ENCODE measurements at places on chromosomes 7 and 10. TPM values are rescaled to one million over a fixed set of nuclear protein-coding genes. Genes with fewer than 3 reads are reported as not detected.
A peak's percentile ranks its signal among the peaks of the same experiment; 100 is the strongest.

CCDC136 gene
- 47.4 TPM for total RNA-seq

ASZ1 gene
- total RNA-seq, result not detected

GRCh38 chr7:117582219-117582704 is 102.4 kb downstream of the CFTR start:
- peak; percentile 14 for DNase-seq

- no peak for DNase-seq
Measured at GRCh38 chr7:71645836-71646235, 513.9 kb downstream of the GALNT17 start.

GRCh38 chr10:88478256-88478655 is 104.9 kb downstream of the RNLS start:
- DNase-seq, result no peak

- peak; percentile 48 for DNase-seq
Measured at GRCh38 chr7:29611941-29612544, 48.4 kb downstream of the PRR15 start.

DNA sequence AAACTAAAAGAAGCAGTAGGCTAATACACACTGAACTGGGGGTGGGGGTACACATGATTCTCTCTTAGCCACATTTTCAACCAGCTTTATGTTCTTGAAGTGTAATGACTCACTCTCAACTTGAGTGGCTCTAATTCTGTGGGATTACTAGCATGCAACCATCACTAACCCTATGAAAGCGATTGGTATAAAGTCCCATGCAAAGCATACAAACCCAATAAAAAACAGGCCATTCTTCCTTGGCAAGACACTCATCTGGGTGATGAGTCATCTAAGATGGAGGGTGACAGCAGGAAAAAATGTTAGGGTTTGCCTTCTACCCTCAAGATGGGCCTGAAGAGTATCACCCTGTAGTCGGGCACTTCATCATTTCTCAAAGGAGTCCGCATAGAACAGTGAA is 14.9 kb upstream of the PON3 start:
- DNase-seq, result no peak

DNA sequence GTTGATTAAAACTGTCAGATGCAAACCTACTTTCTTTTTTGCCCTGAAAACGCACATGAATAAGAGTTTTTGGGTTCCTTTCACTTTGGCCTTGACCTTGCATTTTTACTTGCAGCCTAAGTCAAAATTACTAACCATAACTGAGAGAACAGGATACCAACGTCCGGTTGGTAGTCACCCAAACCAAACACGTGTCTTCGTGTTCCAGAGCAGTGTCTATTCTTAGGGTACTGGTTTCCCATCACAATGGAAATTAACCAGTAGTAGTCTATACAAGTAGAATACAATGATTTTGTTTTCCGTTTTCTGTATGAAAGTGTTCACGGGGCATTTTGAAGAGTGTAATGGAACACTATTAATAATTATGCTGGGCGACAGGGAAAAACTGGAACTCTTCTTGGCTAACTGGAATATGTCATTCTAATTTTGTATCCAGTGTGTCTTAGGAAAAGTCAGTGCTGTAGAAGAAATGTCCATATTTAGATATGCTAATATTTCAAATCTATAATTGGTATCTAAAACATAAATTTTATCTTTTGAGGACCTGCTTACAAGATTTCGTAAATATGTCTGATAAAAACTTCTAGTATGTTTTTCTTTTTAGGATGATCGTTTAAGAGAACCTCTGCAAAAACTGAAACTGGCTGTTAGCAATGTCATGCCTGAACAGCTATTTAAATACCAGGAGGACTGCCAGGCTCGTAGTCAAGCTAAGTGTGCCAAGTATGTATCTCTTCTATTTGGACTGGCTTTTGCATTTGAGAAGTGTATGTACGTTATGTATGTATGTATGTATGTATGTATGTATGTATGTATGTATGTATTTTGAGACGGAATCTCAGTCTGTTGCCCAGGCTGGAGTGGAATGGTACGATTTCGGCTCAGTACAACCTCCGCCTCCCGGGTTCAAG is 40.9 kb downstream of the UBN2 start:
- DNase-seq, result no peak

MRLN gene
- not detected for total RNA-seq

C10orf67 gene
- total RNA-seq, result not detected

SPOCK2 gene
- total RNA-seq, result 4.7 TPM

DNA sequence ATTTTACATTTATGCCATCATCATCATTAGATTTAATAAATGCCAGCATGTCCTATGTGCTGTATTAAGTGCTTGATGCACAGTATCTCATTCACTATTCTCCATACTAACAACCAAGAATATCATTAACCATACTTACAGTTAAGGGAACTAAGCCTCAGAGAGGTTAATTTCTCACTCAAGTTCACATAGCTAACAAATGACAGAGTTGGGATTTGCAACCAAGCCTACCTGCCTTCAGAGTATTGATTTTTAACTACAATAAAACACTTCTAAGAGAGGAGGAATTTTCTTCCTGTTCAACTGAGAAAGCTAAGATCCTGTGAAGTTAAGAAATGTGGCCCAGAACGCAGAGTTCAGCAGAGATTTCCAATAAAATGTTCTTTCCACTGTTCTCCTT is 403.0 kb downstream of the KCNMA1 start:
- DNase-seq, result no peak

DNA sequence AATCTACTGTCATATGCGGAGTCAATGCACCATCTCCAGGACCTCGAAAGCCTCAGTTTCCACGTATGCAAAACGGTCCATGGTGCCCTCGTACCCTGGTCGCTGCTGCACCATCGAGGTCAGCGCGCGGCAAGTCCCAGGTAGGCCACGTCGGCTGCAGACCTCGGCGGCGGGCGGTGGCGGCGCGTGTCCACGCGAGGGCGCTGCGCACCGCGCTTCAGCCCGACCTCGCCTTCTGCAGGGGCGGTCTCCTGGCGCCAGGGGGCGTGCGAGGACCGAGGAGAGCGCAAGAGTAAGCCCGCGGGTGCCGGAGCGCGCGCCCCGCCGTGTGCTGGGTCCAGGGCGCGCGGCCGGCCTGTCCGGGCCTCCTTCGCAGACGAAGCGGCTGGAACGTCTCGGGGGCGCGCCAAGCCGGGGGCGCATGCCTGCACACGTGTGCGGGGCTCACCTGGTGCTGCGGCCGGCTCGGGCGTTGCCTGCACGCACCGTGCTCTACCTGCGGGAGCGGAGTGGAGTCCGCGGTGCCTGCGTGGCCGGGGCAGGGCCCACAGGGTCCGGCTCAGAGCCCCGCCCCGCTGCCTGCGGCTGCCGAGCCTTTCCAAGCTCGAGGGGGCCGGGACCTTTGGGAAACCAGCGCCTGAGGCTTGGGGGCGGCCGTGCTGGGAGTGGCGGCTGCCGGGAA is 54.0 kb downstream of the GLRX3 start:
- peak; percentile 93 for DNase-seq

GRCh38 chr10:90167174-90168064 is 466.0 kb downstream of the KIF20B start:
- no peak for DNase-seq

- DNase-seq, result peak; percentile 47
Measured at GRCh38 chr7:111756687-111757178, 194.4 kb upstream of the IMMP2L start.

- DNase-seq, result no peak
Measured at GRCh38 chr10:37872283-37872682, 14.9 kb upstream of the ZNF248 start.

TDRD1 gene
- total RNA-seq, result 0.57 TPM

GRCh38 chr10:110524859-110525232 is 27.1 kb downstream of the DUSP5 start:
- DNase-seq, result no peak

CCDC172 gene
- total RNA-seq, result 3.0 TPM

GRCh38 chr7:100803398-100804161 is 23.7 kb downstream of the EPHB4 start:
- DNase-seq, result peak; percentile 59

DNA sequence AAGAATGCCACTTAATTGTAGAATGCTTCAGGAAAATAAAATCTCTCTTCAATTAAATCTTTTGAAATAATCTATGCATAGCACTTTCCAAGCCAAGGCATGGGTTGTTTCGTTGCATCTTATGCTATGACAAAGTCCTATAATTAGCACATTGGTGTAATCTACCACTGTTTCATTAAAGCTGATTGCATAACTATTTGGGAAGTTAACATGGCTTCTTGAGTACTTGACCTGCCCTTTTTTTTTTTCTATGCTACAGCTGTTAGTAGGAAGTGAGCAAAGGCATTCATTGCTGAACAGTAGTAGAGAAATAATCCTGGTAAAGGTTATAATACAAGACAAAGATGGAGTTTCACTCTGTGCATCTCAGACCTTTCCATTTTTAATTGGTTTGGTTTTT is 557.2 kb upstream of the CELF2 start:
- DNase-seq, result no peak

- DNase-seq, result no peak
Measured at GRCh38 chr10:29948881-29949355, 110.5 kb downstream of the JCAD start.

SPDYE6 gene
- not detected for total RNA-seq

DNA sequence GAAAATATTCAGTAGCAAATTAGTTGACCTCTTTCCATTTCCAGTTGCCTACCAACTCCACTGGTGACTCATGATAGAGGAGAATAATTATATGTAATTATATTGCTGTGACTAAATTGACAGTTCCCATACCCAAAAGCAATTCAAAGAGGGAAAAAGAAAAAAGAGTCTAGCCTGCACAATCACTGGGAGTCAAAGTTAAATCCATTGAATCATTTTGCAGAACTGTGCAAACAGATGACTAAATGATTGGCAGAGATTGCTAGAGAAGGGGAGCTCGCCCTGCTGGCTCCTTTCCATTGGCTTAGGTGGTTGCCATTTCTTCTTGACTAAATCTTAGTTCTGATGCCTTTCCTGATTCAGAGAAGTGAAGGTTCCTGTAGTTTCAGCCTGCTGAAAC is 1228.6 kb upstream of the SORCS1 start:
- no peak for DNase-seq

GRCh38 chr10:90675621-90676020 is 182.2 kb downstream of the HTR7 start:
- no peak for DNase-seq

DNA sequence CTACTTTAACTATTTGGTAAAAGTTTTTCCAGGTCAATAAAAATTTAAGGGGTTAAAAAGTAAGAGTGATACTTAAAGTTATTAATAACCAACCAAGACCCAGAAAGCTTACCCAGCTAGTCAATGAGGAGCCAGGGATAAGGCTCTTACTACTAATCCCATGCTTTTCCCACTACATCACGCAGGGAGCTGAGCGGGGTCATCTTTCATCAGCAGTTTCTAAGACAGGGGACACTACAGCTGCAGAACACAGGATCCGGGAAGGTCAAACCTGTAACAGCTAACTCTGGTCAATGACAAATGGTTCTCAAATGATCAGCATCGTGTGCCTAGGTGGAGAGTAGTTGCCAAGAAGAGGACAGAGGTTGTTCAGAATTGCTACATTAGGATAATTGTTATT is 65.1 kb downstream of the RSU1 start:
- no peak for DNase-seq

- DNase-seq, result no peak
Measured at GRCh38 chr7:103413407-103413806, 32.6 kb downstream of the SLC26A5 start.

DNA sequence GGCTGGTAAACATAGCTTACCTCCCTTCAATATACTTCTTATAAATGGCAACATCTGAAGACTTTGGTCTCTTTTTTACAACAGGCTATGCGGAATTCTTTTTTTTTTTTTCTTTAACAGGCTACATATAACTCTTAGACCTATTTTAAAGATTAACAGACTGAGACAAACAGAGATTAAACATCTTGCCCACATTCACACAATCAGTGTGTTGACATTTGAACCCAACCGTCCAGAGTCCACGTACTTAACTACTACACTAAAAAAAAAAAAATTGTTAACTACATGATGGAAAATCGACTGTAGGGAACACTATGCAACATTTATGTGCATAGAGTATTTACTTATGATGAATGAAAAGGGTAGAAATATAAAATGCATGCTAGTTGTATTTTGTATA is 298.5 kb downstream of the ELMO1 start:
- DNase-seq, result no peak

DNA sequence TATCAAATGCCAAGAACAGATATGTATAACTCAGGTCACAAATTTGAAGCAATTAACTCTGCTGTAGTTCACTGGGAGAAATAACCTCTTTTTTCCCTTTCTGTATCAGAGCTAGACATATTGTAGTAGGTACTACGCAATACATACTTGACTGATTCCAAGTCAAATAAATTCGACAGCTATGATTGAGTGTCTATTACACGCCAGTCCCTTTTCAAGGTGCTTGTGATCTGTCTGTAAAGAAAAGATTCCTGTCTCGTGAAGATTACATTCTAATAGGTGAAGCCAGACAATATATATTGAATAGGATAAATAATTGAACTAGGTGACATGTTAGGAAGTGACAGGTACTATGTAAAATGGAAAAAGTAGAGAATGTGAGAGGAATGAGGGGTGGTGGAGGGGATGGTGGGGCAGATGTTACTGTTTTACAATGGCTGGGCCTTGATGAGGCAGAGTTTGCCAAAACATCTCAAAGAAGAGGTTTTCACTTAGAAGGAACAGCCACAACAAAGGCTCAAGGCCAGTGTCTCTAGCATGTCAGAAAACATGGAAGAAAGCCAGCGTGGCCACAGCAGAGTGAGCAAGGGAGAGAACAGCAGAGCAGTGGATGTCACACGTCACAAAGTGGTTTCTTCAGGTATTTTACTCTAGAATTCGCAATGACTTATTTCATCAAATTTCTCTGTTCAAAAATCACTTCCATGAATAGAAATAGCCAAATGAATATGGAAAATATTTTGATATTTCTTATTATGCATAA is 282.6 kb upstream of the CACNA2D1 start:
- no peak for DNase-seq

FXYD4 gene
- not detected for total RNA-seq

DNA sequence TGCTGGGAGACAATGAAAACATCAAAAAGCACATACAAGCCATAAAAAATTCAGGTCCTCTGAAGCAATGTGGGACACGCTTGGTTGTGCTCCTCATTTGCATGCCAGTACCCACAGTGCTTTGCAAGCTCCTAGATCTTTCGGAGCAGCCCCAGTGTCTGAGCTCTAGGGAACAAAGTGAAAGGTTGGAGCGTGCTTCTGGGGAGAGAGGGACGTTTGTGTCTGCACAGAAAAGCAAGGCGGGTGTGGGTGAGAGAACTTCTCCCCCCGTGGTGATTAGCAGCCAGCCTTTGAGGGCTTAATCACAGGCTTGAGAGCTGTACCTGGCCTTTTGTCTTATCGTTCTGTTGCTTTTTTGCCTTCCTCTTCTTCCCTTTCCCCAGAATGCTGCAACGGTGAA is 76.7 kb upstream of the HABP2 start:
- DNase-seq, result no peak

- DNase-seq, result no peak
Measured at GRCh38 chr10:133341983-133342382, 5.2 kb upstream of the PRAP1 start.

GRCh38 chr10:130300608-130301020 is 164.4 kb downstream of the GLRX3 start:
- DNase-seq, result no peak

RGR gene
- not detected for total RNA-seq

HOGA1 gene
- 0.15 TPM for total RNA-seq

GNGT1 gene
- 0.63 TPM for total RNA-seq

BMPER gene
- 1.9 TPM for total RNA-seq

PDCD11 gene
- 64.4 TPM for total RNA-seq

ELN gene
- 3.9 TPM for total RNA-seq

ENTPD1 gene
- total RNA-seq, result 2.3 TPM

- DNase-seq, result no peak
Measured at GRCh38 chr10:14554091-14554490, 220.6 kb downstream of the FAM107B start.

CALY gene
- total RNA-seq, result 1.8 TPM

STEAP2 gene
- total RNA-seq, result 17.0 TPM

CCSER2 gene
- total RNA-seq, result 21.4 TPM

All from WTC11 (cell line).